Activated T-cell treated with anti-CD3 and anti-CD28 coated beads for 4 hours (primary cell): ENCODE measurements at places on chromosomes 5 and 9.
A peak's percentile ranks its signal among the peaks of the same experiment; 100 is the strongest.

DNA sequence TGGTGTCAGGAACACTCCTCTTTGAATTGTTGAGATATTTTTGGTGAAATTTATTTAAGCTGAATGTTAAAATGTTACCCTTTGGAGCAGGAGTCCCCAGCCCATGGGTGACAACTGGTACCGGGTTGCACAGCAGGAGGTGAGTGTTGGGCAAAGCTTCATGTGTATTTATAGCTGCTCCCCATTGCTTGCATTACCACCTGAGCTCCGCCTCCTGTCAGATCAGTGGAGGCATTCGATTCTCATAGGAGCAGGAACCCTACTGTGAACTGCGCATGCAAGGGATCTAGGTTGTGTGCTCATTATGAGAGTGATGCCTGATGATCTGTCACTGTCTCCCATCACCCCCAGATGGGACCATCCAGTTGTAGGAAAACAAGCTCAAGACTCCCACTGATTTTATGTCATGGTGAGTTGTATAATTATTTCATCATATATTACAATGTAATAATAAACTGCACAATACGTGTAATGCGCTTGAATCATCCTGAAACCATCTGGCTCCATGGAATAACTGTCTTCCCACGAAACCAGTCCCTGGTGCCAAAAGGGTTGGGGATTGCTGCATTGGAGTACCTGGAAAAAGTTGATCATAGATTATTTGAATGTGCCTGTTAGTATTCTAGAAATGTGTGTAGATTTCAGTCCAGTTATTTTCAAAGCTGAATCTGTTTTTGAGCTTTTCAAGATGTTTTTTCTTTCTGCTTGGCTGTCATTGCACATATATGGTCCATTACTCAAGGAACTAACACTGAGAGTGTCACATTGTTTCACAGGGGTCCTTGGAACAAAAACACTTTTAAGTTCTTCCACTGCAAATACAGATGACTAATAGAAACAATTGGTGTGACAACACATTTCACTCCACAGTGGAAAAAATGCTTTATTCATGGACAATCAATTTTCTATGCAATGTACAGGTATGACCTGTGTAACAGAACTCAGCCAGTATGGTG, 104.6 kb upstream of the TNFAIP8 start:
- no peak for DNase-seq

- DNase-seq = no peak
These were observed 136.3 kb downstream of the TENT4A start for GRCh38 chr5:6849316-6850105.

DNA sequence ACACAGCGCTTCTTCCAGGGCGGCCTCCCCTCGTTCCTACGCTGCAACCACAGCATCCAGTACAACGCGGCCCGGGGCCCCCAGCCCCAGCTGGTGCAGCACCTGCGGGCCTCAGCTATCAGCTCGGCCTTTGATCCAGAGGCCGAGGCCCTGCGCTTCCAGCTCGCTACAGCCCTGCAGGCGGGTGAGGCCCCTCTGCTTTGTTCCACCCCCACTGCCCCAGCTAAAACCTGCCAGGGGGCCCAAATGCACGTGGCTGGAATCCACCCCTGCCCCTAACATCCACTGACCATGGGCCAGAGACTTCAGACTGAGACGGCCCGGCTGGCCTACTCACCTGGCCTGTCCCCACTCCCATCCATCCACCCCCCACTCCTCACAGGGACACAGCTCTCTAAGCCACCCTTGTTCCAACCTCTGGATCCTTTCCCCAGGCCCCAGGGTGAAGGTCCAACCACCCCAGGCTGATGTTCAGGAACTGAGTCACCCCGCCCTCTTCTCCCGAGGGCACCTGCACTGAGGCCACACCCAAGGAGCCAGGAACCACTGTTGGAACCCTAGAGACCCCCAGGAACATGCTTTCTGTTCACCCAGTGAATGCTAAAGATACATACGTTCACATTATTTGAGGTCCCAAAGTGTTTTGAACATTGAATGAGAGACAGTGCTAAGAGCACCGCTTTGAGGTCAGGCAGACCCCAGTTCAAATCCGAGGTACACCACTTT, 18.9 kb upstream of the ASS1 start:
- DNase-seq = no peak

GRCh38 chr5:150522504-150523414, 14.8 kb downstream of the NDST1 start:
- no peak for DNase-seq

DNA sequence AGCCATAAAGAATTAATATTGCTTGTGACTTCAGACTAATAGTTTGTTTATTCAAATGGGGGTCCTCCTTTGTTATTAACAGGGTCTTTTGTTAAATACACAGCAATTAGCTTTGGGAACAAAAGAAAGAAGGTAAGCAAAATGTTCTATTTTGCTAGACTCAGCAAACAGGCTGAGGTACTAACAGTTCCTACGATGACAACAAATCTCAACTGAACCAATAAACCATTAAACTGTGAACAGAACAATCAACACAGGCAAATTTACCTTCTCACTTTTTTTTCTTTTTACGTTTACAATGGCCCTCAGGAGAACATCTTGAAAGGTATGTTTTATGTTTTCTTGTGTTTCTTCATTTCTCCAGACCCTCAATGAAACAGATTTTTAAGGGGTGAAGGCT, 207.2 kb downstream of the NFIB start:
- DNase-seq = no peak

- DNase-seq = no peak
These were observed 745.3 kb upstream of the CHD1 start for GRCh38 chr5:99674101-99674500.

DNA sequence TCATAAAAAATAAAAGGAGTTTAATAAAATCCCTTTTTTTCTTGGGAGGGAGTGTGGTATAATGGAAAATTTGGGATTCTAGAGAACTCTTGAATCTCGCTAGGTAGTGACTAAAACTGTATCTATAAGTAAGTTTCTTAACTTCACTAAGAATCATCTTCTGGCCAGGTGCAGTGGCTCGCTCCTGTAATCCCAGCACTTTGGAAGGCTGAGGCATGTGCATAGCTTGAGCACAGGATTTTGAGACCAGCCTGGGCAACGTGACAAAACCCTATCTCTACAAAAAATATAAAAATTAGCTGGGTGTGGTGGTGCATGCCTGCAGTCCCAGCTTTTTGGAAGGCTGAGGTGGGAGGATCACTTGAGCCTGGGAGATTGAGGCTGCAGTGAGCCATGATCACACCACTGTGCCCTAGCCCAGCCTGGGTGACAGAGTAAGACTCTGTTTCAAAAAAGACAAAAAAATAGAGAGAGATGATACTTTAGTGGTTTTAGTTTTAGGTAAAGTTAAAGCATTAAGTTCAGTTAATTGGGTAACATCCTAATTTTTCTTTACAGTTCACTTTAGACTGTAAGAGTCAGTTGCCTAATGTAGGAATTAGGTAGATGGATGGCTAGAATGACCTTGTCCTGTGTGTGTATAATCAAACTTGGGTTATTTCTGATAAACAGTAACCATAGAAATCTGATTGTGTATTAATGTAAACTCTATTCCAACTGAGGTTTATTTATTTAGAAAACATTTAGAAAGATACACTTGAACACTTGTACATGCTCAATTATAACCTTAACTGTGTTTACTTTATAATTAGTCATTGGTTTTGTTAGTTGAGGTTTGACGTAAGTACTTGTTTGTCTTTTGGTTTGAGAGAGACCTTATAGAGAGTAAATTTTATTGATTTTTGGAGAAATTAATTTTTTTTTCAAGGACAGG, 17.8 kb downstream of the UNC13B start:
- DNase-seq = no peak

DNA sequence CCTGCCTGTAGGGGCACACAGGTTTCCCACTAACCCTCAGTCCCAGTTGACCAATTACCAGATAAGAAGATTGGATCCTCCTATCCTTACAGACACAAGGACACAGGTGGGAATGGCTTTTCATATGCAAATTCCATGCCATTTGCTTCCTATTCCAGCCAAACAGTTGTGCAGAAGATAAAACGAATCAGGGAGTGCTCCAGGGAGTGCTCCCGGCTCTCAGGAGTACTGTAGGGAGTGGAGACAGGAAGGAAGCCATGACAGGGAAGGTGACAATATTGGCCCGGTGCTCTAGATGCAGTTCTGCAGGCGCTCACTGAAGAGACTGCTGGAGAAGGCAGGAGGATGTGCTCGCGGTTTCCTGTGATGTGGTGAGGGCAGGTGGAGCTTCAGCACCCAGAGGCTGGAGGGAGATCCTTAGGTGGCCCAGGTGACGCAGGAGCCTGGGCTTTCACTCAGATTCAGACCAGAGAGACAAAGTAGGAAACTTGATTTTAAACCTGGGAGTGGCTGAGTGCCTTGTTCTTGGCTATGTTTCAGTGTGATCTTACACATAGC, 260.0 kb downstream of the AUH start:
- peak; percentile 56 for DNase-seq

DNA sequence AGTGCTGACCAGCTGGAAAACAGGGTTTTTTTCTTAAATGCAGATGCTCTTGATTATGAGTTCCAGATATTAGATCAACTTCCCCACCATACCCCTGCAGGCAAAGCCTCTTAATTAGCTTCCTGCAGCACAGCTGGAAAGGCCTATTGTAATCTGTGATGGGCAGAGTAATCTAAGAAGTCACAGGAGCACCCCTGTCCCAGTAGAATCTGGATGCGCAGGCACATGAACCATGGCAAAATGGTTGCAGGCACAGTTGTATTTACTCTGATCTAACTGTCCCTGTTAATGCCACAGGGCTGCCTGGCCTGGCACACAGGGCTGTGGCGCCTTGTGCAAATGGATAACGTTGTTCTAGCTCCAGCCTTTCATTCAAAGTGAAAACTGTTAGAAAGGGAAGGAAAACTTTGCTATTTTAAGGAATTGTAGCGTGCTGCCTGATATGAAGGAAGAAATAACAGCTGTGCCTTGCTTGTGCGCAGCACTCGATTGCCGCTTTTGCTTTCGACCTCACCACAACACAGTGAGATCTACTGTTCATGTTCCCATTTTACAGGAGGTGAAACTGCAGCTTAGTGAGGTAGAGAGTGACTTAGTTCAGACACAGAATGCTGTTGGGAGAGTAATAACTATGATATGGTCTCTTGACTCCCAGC, 2.3 kb downstream of the TGFBI start:
- DNase-seq = no peak

- no peak for DNase-seq
These were observed 23.2 kb upstream of the SPTAN1 start for GRCh38 chr9:128529191-128529590.

DNA sequence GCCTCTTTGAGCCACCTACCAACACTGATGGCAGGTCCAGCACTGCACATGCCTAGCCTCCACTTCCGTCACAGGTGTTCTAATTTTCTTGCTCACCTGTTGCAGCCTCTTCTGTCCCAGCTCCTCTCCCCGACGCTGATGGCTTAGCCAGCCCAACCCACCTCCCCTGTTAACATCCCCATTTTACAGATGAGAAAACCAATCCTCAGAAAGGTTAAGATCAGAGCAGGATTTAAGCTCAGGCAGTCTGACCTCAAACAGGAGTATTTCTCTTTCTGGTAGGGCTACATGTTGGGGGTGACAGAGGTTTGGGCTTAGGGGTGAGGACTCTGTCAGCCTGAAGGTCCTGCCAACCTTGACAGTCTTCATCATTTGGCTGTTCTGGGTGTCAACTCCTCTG, 74.5 kb upstream of the PITX1 start:
- no peak for DNase-seq

GRCh38 chr5:148492351-148492750, 108.6 kb downstream of the FBXO38 start:
- no peak for DNase-seq

- DNase-seq = no peak
These were observed 260.9 kb downstream of the EBF1 start for GRCh38 chr5:158838781-158839180.

- no peak for DNase-seq
These were observed 31.2 kb upstream of the MINAR2 start for GRCh38 chr5:129716651-129717050.

GRCh38 chr5:60883229-60883628, 39.2 kb upstream of the ELOVL7 start:
- DNase-seq = no peak

DNA sequence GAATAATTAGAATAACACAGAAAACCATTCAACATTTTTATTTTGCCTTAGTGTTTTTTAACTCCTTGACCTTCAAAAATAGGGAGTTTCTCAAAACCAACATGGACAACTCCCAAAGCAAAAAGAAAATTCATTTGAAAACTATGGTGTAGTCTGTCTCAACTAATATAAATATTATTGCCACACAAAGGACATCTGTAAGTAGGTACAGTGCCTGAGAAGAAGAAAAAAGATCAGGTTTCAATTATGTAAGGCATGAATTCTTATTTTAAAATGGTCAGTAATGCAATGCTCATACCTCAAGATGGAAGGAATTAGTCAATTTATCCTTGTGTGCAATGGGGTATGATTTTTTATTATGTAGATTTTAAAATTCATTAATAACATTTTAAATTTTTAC, 109.6 kb upstream of the CNTLN start:
- DNase-seq = no peak

DNA sequence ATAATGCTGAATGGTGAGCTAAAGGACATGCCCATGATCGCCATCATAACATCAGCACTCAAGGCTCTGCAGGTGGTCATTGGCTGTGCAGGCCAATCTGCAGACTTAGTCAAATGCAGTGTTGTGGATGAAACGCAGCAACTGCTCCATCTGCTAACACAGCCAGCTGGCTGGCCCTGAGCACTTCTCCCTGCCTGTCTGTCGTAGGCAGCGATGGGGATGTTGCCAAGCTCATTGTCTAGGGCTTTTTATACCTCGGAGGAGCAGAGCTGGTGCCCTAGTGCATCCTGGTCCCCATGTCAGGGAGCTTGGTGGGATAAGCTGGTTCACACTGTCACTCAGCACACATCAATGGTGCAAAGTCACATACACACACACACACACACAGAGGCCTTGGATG, 189.4 kb downstream of the TENT4A start:
- DNase-seq = no peak

GRCh38 chr9:82791692-82792091, 271.2 kb downstream of the RASEF start:
- DNase-seq = no peak

- DNase-seq = no peak
These were observed 1351.3 kb upstream of the NUDT12 start for GRCh38 chr5:104913841-104914281.

DNA sequence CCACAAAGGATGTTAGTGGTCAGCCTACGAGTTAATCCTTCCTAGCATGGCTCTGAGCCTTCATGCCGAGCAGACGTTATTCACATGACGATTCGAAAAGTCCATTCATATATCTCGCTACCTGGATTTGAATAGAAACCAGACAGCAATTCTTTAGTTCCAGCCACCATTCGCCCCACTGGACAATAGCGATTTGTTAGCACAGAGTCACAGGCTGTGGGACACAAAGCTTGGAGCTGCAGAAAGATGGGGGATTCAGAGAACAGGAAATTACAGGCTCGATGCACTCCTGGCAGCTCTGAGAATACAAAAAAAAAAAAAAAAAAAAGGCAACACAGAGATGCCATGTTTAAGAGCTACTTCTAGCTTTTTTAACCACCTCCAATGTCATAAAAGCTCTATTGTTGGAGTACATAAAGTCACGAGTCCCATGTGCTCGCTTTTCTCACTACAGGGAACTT, 110.7 kb downstream of the NR6A1 start:
- no peak for DNase-seq

GRCh38 chr5:25862276-25862675, 1176.1 kb downstream of the CDH9 start:
- DNase-seq = no peak
